Right renal cortex interstitium (tissue), 3 donors: ENCODE measurements at places on chromosomes 3 and 15.

DNA sequence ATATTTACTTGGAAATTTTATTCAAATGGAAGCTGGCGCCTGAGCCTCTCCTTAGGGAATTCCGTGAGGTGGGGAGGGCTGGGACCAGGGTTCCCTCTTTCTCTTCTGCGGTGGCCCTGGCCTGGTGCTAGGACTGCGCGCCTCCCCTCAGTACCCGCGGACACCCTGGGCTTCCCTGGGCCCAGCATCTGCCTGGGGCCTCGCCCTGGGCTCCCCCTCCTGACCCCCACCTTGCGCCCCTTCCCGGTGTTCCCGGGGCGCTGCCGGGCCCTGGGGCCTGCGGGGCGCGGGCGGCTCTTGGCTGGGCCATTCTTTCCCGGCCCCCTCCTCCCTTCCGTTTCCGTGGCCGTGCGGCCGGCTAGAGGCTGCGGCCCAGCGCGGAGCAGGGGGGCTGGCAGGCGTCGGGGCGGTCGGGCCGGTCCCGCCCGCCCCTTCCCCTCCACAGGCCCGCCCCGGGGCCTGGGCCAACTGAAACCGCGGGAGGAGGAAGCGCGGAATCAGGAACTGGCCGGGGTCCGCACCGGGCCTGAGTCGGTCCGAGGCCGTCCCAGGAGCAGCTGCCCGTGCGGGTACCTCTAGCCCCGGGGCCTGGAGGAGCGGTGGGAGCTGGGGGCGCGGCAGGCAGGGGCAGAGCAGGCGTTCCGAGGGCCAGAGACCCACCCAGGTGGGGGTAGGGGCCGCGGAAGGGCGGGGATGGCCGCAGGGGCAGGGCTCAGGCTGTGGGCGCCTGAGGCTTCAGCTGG, at the start of gene FES:
Gene FES (plus strand): TSS at position 529 of the 743 bp plus-strand sequence. CDS start 542 bp downstream, outside the sequence.
- DNase-seq = no peak

DNA sequence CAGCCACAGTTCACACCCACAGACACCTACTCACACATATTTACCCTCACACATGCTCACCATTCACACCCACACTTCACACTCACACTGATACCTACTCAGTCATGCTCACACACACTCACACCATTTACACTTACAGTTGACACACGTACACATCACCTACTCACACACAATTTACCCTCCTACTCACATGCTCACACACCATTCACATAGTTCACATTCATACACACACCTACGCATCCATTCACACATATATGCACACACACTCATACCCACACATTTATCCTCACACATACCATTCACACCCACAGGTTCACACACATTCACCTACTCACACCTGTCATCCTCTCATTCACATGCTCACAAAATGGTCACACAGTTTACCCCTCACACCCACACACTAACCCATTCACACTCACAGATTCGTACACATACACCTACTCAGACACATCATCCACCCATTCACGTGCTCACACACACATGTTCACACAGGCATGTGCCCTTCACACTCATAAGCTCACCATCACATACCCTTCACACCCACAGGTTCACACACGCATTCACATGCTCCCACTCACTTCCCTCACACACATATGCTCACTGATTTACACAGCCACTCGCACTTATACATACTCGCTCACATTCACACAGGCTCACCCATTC, 42.3 kb downstream of the HMCES start:
- DNase-seq = no peak

GRCh38 chr3:26312816-26313215, 309.8 kb upstream of the LRRC3B start:
- no peak for DNase-seq

DNA sequence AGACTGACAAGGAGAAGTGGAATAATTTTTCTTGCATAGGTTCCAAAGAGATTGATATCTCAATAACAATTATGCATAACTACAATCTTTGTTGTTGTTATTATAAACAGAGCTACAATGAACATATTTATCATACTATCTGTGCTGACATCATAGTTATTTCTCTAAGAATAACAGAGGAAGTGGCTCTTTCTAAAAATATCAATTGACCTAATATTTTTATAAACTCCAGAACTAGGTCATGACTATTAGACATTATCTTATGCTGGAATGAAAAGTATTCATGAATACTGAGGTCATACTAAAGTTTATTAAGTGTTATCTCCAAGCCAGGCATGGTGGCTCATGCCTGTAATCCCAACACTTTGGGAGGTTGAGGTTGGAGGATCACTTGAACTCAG, 114.1 kb downstream of the DCLK3 start:
- DNase-seq = no peak

DNA sequence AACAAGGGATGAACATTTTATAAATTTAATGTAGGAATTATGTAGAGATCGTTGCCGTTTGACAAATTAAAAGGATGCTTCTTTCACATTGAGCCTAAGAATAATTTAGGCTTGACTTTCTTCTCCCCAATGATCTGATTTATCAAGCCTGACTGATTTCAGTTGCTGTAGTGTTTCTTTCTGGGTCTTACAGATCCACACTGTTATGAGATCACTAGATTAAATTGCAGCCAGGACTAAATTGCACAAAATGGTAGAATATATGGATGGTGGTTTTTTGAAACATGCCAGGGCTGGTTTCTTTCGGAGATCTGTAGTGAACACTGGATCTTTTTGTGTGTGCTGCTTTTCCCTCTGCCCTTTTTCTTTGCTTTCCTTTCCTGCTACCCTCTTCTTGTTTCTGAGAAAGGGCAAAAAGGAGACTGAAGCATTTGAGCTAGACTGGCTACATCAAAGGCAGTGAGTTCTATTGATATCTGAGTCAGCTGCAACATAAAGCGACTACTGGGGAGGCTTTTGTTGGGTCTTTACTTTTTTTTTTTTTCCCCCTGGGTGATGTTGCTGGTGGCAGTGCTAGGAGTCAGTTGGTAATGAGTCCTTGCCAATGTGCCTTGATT, 83.0 kb downstream of the AKAP13 start:
- DNase-seq = no peak

DNA sequence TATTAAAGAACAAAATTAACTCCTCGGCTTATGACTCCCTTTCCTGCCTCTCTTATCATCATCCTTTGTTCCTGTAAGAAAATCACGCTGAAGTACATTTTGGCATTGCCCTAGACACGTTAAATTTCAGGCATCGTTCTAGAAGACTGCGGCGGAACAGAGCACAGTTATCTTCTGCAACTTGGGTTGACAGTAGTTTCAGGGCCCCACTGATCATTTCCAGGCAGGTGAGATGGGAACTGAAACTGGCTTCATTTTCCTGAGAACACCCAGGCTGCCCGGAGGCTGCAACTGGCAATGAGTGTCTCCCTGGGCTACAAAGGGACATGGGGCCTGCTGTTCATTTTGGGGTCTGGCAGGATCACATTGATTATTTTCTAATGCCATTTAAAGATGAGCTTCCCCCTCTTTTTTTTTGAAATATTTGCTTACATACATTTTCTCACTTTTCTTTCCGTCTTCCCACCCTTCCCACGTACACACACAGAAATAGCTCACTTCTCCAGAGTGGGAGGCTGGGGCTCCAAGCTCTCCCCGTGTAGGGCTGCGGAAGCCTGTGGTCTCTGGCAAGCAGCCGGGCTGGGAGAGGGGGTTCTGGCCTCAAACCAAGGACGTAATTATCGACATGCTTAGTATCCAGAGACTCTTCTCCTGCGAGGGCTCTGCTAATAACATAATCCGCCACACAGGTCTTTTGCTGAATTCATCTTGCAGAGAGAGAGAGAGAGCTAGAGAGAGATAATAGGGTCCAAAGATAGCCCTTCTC, 267.4 kb downstream of the ABHD5 start:
- no peak for DNase-seq
